OCI-LY7 (cell line): ENCODE measurements at places on chromosomes 7 and 10. TPM values are rescaled to one million over a fixed set of nuclear protein-coding genes. Genes with fewer than 3 reads are reported as not detected.
A peak's percentile ranks its signal among the peaks of the same experiment; 100 is the strongest.

Gene SLC26A5
- total RNA-seq: not detected in 2 replicates

Gene ZNF777
- total RNA-seq: 9.5 and 10.4 TPM in 2 replicates

Gene CXCL12
- total RNA-seq: not detected in 2 replicates

Gene TMUB1
- total RNA-seq: 53.2 and 59.6 TPM in 2 replicates

Gene TAS2R3
- total RNA-seq: 1.5 and 2.4 TPM in 2 replicates

Gene LIPM
- not detected in 2 replicates for total RNA-seq

Gene HERPUD2
- total RNA-seq: 20.6 and 26.4 TPM in 2 replicates

Gene PILRA
- total RNA-seq: 13.5 and 16.0 TPM in 2 replicates

Gene UBTD1
- total RNA-seq: 2.0 and 2.2 TPM in 2 replicates

Gene CALHM1
- total RNA-seq: 0.13 and 0.18 TPM in 2 replicates

Gene IGF2BP3
- total RNA-seq: 94.3 and 108 TPM in 2 replicates

Gene UCMA
- not detected in 2 replicates for total RNA-seq

Gene ANXA8L1
- not detected in 2 replicates for total RNA-seq

Gene ELFN1
- total RNA-seq: not detected in 2 replicates

Gene CTNNA3
- total RNA-seq: 0.68 TPM in 1 of 2 replicates, not detected in the other

Gene NPC1L1
- not detected in 2 replicates for total RNA-seq

- no peak for DNase-seq
These were observed 140.7 kb downstream of the VTI1A start for GRCh38 chr10:112587729-112588128.

DNA sequence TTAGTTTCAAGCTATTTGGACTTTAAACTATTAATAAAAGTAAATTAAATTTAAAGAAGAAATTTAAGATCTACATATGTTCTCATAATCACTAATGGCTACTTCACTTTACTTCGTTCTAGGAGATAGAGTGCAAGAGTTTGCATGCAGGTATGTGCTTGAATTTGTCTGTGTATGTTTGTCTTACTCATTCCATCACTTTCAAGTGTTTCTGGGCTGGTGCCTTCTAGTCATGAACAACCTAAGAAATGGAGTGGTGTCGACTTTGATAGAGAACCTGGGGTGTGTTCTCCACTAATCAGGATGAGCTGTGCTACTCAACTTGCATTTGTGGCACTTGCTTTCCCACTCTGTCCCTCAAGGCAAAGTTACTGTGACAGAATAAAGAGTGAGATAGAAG is 169.9 kb downstream of the KCND2 start:
- DNase-seq: no peak

DNA sequence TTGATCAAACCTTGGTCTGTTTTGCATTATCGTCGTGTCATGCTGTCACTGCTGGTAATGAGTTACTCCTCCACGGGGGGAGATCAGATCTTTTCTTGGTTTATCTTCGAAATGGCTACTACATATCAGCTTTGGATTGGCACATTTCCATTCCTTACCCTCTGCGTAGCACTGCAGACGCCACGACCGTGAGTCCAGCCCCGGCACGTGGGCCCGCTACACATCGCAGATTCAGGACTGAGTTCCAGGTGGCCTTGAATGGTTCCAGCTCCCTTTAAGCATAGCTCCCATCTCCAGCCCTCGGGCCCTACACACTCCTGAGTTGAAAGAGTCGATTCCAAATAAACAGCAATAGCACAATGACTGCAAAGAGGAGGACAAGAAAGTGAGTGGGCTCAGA is 238.6 kb upstream of the PFKP start:
- DNase-seq: no peak

DNA sequence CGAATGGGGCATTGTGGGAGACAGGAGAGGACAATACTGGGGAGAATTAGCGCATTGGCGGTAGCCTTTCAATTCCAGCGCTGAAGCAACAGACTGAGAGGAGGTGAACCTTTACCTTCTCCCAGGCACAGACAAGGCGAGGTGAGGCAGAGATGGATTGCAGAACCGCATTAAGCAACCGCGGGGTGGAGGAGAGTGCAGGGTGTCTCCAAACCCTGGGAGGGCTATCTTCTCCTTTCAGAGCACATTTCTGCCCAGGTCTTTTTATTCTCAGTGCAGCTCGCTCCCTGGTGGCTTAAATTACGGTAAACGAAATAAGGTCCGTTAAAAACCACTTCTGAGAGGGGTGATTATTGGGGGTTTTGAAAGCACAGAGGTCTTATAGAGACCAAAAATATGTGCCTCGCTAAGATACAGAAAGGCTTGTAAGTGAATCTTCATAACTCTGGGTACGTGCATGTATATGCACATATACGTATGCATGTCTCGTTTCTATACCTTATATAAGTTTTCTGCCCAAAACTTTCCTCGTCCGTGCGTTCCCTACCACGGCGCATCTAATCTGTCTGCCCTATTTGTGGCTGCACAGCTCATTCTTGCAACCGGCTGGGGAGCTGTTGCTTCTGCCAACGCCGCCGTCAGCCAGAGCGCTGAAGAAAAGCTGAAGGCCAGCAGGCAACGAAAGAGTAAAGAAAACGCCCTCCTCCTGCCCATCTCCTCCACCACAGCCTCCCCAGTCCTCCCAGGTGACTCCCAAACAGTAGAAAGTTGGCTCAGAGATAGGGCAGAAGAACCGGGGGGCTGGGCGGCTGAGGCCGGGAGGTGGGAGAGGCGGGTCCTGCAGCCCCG is 895 bp upstream of the ZNF804B start:
- DNase-seq: no peak

DNA sequence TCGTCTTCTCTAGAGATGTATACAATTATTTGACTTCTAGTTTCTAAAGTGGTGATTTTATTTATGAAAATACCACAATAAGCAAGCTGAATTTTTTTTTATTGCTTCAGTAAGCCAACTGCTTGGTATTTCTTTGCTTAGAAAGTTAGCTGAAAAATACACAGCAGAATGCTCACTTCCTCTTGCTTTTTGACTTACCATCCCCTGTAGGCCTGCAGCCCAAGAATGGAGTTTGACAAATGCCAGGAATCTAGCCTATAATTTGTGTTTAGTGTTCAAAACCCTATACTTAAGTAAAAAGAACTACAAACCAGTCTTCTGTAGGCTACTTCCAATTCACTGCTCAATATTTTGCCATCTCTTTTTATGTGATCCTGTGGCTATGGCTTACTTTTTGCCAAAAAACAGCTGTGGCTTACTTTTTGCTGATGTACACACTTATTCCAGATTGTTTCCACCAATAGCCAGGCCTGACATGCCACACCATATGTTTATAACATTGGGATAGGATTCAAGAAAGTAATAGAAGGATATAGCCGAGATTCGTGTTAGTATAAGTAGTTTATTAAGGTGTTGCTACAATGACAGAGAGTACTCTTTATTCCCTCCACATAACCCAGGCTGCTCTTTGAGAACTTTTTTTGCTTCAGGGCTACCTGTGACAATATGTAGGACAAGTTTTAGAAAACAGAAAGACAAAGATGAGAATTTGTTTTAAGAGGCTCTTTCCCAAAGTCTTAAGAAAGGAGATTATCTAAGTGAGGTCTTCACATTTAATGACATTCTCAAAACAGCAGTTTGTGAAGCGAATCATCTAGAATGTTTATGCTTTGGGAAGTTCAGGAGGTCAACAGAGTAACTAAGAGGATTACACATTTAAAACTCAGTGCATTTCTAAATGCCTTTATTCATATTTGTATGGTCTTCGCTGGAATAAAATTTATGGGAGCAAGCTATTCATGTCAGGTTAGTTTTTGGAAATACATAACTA is 263.9 kb upstream of the FZD1 start:
- no peak for DNase-seq

DNA sequence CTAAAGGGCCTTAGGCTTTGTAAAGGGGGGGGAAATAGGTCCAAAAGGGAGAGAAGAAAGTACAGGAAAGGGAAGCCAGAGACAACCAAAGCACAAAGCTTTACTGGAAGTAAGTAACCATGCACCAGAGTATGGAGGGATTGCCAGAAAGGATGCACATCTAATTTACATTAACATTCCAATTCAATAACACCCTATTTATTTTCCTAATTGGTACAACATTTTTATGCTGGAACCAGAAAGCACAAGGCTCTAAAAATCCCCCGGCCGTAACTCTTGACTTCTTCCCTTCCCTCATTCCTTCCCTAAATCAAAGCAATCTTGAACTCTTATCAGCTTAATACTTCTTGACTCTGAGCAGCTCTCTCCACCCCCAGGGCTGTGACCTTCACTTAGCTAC is 400.0 kb upstream of the CELF2 start:
- DNase-seq: no peak

DNA sequence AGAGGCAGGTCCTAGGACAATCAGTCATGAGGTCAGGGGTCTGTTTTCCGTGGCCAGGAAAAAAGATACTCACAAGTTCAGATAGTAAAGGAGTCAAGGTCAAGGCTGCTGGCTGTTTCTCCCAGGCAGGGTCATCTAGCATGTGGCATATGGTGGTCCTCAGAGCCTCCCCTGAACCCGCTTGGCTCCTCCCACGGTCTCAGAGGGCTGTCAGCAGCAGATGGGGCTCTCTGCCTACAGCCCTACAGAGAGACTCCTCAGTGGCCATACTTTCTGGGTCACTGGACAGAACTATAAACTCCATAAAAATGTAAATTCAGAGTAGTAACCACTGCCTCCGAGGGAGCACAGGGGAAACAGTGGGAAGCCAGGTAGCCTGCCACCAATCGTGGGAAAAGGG is 11.3 kb upstream of the DRGX start:
- DNase-seq: no peak

- DNase-seq: no peak
These were observed 465.0 kb downstream of the SUGCT start for GRCh38 chr7:40599836-40600235.

DNA sequence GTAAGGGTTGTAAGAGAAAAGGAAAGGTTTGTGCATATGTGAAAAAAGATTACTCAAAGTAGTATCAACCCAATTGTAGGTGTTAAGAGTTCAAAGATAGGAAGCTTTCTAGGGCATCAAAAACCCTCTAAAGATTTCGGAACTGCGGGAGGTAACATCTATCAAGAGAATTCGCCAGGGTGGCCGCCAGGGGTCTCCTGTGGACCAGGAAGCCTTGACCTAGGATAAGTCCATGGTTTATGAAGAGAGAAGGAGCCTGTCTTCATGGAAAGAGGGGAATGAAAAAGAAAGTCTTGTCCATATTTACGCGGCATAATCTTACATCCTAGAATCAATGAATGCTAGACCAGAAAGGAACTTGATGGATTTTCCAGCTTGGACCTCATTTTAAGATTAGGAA is 140.7 kb upstream of the CALCR start:
- peak; percentile 30 for DNase-seq

DNA sequence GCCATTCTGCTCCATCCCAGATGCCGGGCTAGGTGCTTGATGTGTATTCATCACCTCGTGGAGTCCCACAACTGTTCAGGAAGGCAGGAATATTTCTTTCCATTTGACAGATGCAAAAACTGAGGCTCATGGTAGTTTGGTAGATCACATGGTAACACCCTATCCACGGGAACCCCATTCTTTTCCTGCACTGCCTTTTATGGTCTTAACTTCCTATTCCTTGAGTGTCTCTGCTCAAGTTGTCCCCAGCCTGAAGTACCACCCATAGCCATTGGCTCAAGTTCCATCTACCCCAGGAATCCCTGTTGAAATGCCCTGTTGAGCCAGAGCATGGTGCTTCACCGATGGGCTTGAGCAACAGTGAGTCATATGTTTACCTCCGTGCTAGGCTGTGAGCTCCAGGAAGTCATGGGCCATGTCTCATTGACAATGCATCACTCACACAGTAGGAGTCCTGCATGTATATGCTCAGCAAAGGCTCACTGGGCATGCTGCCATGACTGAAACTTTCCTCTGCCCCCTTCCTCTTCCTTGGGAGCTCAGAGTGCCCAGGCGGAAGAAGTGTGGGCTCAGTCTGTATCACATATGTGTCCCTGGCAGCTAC is 71.7 kb upstream of the ADAM12 start:
- DNase-seq: no peak

GRCh38 chr10:127612-128432 is 7.4 kb upstream of the ZMYND11 start:
- peak; percentile 65 for DNase-seq

DNA sequence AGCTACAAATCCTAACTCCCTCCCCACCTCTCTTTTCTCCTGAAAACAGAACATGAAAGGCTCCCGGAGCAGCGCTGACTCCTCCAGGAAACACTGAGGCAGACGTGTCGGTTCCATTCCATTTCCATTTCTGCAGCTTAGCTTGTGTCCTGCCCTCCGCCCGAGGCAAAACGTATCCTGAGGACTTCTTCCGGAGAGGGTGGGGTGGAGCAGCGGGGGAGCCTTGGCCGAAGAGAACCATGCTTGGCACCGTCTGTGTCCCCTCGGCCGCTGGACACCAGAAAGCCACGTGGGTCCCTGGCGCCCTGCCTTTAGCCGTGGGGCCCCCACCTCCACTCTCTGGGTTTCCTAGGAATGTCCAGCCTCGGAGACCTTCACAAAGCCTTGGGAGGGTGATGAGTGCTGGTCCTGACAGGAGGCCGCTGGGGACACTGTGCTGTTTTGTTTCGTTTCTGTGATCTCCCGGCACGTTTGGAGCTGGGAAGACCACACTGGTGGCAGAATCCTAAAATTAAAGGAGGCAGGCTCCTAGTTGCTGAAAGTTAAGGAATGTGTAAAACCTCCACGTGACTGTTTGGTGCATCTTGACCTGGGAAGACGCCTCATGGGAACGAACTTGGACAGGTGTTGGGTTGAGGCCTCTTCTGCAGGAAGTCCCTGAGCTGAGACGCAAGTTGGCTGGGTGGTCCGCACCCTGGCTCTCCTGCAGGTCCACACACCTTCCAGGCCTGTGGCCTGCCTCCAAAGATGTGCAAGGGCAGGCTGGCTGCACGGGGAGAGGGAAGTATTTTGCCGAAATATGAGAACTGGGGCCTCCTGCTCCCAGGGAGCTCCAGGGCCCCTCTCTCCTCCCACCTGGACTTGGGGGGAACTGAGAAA is 30.4 kb downstream of the PFKFB3 start:
- no peak for DNase-seq

- no peak for DNase-seq
These were observed 217.6 kb upstream of the TMEM229A start for GRCh38 chr7:124250297-124251034.

DNA sequence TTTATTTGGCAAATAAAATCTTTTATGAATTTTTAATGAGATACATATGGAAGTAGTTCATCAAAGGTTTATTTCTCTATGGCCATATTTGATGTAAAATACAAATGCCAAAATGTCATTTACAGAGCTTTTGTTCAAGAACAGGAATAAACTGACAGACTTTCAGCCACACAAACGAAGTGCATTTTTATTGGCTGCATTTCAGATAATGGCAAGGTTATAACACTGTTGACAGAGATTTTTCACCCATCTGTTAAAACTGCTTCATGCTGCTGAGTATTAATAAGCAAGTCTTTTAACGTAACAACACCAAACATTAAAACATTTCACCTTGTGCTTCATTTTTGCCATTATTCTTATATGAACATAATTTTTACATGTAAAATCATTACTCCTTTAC is 254.4 kb downstream of the ANKRD7 start:
- DNase-seq: no peak

- no peak for DNase-seq
These were observed 224.6 kb upstream of the PITRM1 start for GRCh38 chr10:3397231-3397630.

DNA sequence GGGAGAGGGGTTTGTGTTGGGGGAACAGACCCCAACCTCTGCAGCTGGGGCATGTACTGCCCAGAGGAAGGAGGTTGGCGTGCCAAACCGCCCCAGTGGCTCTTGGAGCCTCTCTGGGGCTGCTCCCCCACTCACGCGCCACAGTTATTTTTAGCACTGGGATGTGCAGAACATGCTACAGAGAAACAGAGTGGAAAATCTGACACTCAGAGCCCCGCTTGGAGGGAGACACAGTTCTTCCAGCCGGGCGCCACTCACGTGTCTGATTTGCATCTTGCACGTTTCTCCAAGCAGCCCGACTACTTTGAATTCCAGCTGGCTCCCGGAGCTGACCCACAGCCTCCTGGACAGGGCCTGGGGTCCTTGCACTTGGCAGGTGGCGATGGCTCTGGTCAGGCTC is 182.0 kb downstream of the RPS24 start:
- DNase-seq: no peak

GRCh38 chr7:103124429-103124979 is 24.4 kb downstream of the NAPEPLD start:
- no peak for DNase-seq
